ENCODE measurements at places on chromosomes 4 and X. TPM values are rescaled to one million over a fixed set of nuclear protein-coding genes. Genes with fewer than 3 reads are reported as not detected.

GRCh38 chrX:41723826-41724225, at the start of gene GPR82:
Gene GPR82, plus strand, starts transcription at chrX:41724181. Its CDS starts 2,846 bp downstream, at chrX:41727027.
- DNase-seq = no peak

DNA sequence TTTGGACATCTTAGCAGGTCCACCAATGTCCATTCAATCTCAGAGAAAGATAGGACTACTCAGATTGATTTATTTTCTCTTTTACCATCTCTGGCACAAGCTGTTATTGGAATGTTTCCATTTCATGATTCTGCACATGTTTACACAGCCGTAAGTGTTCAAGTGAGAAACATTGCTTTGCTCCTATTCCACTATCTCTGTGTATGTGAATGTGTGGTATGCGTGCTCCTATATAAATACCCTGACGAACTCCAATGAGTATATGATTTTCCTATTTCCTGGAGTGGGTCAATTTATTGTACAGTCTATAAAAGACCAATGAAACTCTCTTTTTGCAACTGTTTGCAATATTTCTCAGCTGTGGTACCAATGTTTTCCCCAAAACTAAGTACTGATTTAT, 221.0 kb upstream of the GALNT7 start:
- DNase-seq = no peak

PWWP3B gene
- 7.9 TPM for total RNA-seq

- DNase-seq = no peak
These were observed 30.2 kb upstream of the CYP4V2 start for GRCh38 chr4:186161138-186161537.

GRCh38 chr4:104942990-104943743, 203.5 kb upstream of the TET2 start:
- DNase-seq = no peak

DNA sequence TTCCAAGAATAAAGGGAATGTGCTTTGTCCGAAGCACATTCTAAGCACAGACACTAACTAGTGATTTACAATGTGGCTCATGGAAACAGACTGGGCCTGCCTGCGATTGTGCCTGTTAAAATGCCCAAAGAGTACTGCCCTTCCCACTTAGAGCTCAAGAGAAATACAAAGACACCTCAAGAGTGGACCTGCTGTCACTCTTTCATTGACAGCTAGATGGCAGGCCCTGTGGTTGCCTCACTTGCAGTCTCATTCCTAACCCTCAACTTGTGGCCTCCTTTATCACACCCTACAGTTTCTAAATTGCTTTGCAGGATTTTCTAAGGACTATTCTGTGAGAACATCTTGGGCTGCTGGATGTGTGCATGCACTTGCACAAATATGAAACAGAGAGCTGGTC, 331.0 kb upstream of the EMCN start:
- no peak for DNase-seq

DNA sequence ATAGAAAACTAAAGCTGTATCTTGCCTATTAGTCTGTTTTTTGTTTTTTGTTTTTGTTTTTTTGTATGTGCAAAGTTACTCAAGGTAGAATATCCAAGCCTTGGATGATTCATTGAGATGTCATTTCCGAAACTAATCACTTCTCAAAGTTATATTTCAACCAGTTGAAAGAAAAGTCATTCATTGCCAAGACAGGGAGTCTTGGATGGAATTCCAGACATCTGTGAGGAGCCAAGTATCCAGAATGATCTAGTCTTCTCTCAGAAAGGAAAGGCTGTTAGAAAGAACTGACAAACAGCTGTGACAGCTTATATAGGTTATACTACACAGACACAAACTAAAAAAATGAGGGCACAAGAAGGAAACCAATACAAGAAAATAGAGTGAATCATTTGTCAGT, 141.1 kb upstream of the NDST3 start:
- no peak for DNase-seq
